MG63 (cell line): ENCODE measurements at places on chromosomes 2 and 18. TPM values are rescaled to one million over a fixed set of nuclear protein-coding genes. Genes with fewer than 3 reads are reported as not detected.
A peak's percentile ranks its signal among the peaks of the same experiment; 100 is the strongest.

PROKR1 gene
- total RNA-seq, result not detected in 2 replicates

EGR4 gene
- not detected in 2 replicates for total RNA-seq

HOXD12 gene
- total RNA-seq, result not detected in 2 replicates

DNA sequence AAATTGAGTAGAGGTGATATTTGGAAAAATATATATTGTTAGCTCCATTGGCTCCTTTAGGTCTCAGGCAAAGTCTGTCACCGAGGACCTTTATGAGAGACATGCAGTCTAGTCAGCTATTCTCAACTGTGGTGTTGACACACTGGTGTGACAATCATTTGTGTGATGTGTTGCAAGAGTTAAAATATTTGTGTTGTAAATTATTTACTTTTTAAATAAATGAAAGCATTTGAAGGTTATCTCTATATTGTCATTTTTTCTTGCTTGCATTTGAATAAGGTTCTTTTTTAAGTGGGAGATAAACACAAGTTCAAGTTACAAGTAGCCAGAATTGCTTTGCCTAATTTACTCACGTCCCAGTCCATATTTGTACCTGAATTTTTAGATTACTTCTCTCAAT is 4.3 kb downstream of the REL start:
- no peak for DNase-seq

GRCh38 chr2:196226707-196227065 is 55.3 kb upstream of the STK17B start:
- no peak for DNase-seq

DNA sequence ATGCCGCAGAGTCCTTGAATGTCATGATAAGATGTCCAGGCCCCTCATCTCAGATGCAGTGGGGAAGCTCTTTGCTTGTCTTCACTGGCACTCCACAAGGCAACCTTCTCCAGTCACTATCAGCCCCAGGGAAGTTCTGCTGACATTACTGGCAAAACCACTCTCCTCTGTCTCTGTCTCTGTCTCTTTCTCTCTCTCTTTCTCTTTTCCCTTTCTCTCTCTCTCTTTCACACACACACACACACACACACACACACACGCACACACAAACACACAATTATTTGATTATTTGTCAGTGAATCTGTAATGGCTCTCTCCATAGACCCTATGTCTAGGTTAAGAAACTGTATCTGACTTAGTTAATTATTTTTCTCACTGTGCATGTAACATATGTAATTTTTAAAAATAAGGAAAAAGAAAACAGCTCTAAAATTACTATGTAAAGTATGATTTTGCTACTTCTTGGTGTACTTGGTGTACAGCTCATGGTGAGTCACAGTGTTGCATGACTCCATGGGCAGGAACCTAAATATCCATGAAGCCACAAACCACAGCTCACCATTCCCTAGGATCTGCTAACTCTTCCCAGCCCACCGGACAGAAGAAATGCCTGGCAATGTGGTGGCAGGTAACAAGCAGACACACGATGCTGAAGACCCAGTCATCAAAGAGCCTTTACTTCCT is 594.9 kb upstream of the ID2 start:
- DNase-seq, result peak; percentile 85
